Activated CD4-positive, alpha-beta T cell treated with anti-CD3 and anti-CD28 coated beads, Interleukin-2, amount 10 ng/mL, durations not matched to agents 24 days and 14 days (primary cell): ENCODE measurements at places on chromosomes 7 and 10. TPM values are rescaled to one million over a fixed set of nuclear protein-coding genes. Genes with fewer than 3 reads are reported as not detected.

Gene KLF14
- not detected in 2 replicates for total RNA-seq

- H3K36me3 ChIP-seq = no peaks in the 10 kb centered on the region
- no peak overlapping the region for H3K4me3 ChIP-seq
- no peak for DNase-seq
- peaks cover 17% of the 10 kb centered on the region for H3K4me1 ChIP-seq
- no peaks in the 10 kb centered on the region for H3K27me3 ChIP-seq
Observed at GRCh38 chr10:103843045-103843444, 12.3 kb downstream of the SH3PXD2A start.

DNA sequence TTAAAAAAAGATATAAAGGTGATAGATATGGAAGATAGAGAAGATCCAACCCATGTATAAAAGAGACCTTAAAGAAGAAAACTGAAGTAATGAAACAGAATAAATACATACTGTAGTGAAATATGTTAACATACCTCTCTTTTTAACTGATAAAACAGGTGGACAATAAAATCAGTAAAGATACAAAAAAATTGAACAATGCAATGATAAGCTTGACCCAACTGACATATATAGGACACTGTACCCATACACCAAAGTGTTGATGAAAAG is 17.4 kb upstream of the PRF1 start:
- H3K4me1 ChIP-seq = peaks cover 36% of the 10 kb centered on the region
- no peaks in the 10 kb centered on the region for H3K27me3 ChIP-seq
- DNase-seq = no peak
- no peak overlapping the region for H3K27ac ChIP-seq

Gene CDC14C
- not detected in 2 replicates for total RNA-seq

- no peak for DNase-seq
- H3K4me1 ChIP-seq = no peaks in the 10 kb centered on the region
- H3K27me3 ChIP-seq = peaks cover 20% of the 10 kb centered on the region
- no peaks in the 10 kb centered on the region for H3K36me3 ChIP-seq
- no peak overlapping the region for H3K27ac ChIP-seq
Observed at GRCh38 chr7:90298145-90299038, 22.7 kb downstream of the FAM237B start.

DNA sequence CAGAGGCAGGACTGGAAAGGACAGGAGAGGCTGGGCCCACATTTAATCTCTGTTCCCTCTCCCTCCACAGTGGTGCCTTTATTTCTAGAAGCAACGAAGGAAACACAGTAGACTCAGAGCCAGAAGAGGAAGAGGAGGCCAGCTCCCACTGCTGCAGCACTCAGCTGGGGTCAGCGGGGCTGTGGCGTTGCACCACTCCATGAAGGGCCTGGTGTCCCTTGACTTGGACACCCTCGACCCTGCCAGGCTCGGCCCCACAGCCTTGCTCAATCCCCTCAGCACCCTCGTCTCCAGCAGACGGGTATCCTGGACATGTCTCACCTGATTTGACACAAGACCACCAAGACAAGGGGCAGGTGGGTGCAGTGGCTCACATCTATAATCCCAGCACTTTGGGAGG is 38.8 kb downstream of the PRKAG2 start:
- no peaks in the 10 kb centered on the region for H3K27me3 ChIP-seq
- no peak overlapping the region for H3K4me3 ChIP-seq
- peaks cover 11% of the 10 kb centered on the region for H3K4me1 ChIP-seq
- no peak overlapping the region for H3K27ac ChIP-seq
- no peaks in the 10 kb centered on the region for H3K36me3 ChIP-seq

Gene PDK4
- not detected in 2 replicates for total RNA-seq

Gene NEBL
- 0.42 and 0.59 TPM in 2 replicates for total RNA-seq

DNA sequence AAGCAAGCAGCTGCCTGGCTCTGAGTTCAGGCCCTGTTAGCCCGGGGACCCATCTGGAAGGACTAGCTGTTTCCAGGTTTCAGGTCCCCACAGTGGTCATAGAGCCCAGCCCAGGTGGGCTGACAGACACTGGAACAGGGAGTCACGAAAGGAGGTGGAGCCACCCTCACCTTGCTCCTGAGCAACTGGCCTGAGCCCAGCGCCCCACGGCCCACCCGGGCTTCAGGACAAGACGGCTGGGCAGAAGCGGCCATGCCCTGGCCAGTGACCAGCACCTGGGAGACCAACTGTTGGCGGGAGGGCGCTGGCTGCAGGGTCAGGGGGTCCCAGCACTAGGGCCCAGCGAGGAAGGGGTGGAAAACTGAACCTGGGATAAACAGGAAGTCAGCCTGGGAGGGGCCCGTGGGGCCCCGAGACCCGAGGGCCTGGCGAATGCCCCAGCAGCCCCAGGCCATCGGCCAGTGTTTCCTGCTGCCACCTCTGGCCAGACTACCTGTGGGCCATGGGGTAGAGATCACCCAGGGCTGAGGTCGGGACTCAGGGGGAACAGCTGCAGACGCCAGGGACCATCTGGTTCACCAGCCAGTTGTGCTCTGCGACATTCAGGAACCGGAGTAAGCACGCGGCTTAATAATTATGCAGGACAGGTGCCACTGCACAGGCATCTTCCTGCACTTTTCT is 282.1 kb upstream of the PPP2R2D start:
- H3K27ac ChIP-seq = no peak overlapping the region
- DNase-seq = peak; percentile 27
- no peaks in the 10 kb centered on the region for H3K27me3 ChIP-seq
- no peak overlapping the region for H3K4me3 ChIP-seq
- H3K4me1 ChIP-seq = no peaks in the 10 kb centered on the region

Gene ANKRD7
- not detected in 2 replicates for total RNA-seq

DNA sequence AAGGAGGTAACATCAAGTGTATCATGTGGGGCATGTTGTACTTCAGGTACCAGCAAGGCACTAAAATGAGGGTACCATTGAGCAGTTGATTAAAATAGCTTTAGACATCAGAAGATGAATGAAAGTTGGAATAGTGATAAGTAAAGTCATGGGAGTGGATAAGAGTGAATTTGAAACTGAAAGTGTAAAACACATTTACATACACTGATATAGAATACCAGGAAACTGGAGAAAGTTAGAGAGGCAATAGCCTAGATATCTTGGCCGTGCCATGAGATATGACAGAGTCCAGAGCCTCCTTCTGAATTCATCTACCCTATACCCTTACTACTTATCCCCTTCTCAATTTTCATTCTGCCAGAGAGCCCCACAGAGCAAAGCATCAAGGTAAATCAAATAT is 76.6 kb downstream of the GRM3 start:
- H3K27ac ChIP-seq = no peak overlapping the region
- H3K4me3 ChIP-seq = no peak overlapping the region
- no peaks in the 10 kb centered on the region for H3K27me3 ChIP-seq

Gene HOXA1
- 0.09 and 0.16 TPM in 2 replicates for total RNA-seq

GRCh38 chr7:589781-590575 is 70.3 kb upstream of the PDGFA start:
- H3K27me3 ChIP-seq = no peaks in the 10 kb centered on the region
- no peak overlapping the region for H3K27ac ChIP-seq
- no peak overlapping the region for H3K4me3 ChIP-seq

GRCh38 chr7:4058158-4058557 is 623.9 kb upstream of the FOXK1 start:
- no peak overlapping the region for H3K27ac ChIP-seq
- no peak for DNase-seq
- no peaks in the 10 kb centered on the region for H3K36me3 ChIP-seq
- peaks cover 2% of the 10 kb centered on the region for H3K4me1 ChIP-seq
- no peak overlapping the region for H3K4me3 ChIP-seq

Gene AKR1B1
- total RNA-seq = 107 TPM in 2 replicates

DNA sequence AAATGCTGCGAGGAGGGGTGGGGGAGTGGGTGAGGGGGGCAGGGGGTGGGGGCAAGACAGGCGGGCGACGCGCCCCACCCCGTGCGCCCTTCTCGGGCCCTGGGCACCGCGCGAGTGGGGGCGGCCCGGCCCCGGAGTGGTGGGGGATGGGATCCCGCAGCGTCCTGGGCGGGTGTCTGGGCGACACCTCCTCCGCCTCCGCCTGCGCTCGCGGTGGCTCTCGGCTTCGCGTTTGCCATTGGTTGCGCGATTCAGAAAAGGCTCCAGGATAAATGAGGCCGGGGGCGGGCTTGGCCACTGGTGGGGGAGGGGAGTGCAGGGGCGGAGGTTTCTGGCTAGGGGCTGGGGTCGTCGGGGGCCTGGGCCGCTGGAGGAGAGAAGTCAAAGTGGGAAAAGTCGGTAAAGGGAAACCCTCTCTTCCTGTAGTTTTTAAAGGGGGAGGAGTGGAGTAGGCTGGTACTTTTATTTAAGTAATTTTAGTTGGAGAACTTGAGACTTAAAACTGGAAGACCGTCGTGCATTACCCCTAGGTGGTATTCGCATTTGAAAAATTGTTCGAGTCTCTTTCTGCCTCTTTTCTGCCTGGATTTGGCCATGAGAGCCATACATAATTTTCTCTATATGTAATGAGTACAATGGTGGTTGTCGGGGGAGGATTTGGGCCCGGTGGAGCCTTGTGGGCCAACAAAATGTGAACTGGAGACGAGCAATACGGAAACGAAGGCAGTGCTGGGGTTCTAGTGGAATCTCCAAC is 992 bp upstream of the IGF2BP3 start:
- peak overlapping the region; percentile 14 for H3K27ac ChIP-seq
- peak overlapping the region; percentile 94 for H3K4me3 ChIP-seq
- no peaks in the 10 kb centered on the region for H3K36me3 ChIP-seq
- H3K4me1 ChIP-seq = peaks cover 42% of the 10 kb centered on the region
- peak; percentile 89 for DNase-seq
- peaks cover 60% of the 10 kb centered on the region for H3K27me3 ChIP-seq

- no peaks in the 10 kb centered on the region for H3K4me1 ChIP-seq
- peaks cover 36% of the 10 kb centered on the region for H3K27me3 ChIP-seq
- no peaks in the 10 kb centered on the region for H3K36me3 ChIP-seq
- no peak for DNase-seq
Observed at GRCh38 chr10:11042357-11042756, 24.7 kb downstream of the CELF2 start.

Gene LUC7L2
- 164 and 172 TPM in 2 replicates for total RNA-seq

GRCh38 chr10:79938728-79939406 is 10.0 kb downstream of the SFTPD start:
- peak; percentile 52 for DNase-seq
- peaks cover 7% of the 10 kb centered on the region for H3K27me3 ChIP-seq
- H3K4me1 ChIP-seq = peaks cover 5% of the 10 kb centered on the region
- no peak overlapping the region for H3K4me3 ChIP-seq
- no peak overlapping the region for H3K27ac ChIP-seq
- no peaks in the 10 kb centered on the region for H3K36me3 ChIP-seq

GRCh38 chr10:5648494-5649457 is 17.6 kb downstream of the ASB13 start:
- H3K27ac ChIP-seq = peak overlapping the region; percentile 88
- H3K27me3 ChIP-seq = no peaks in the 10 kb centered on the region
- peaks cover 22% of the 10 kb centered on the region for H3K36me3 ChIP-seq
- H3K4me1 ChIP-seq = peaks cover 3% of the 10 kb centered on the region
- no peak overlapping the region for H3K4me3 ChIP-seq

- no peak for DNase-seq
- H3K4me1 ChIP-seq = peaks cover 11% of the 10 kb centered on the region
- peaks cover 4% of the 10 kb centered on the region for H3K36me3 ChIP-seq
- H3K27ac ChIP-seq = peak overlapping the region; percentile 17
- H3K27me3 ChIP-seq = peaks cover 33% of the 10 kb centered on the region
Observed at GRCh38 chr10:29734640-29734961, 99.8 kb upstream of the SVIL start.

DNA sequence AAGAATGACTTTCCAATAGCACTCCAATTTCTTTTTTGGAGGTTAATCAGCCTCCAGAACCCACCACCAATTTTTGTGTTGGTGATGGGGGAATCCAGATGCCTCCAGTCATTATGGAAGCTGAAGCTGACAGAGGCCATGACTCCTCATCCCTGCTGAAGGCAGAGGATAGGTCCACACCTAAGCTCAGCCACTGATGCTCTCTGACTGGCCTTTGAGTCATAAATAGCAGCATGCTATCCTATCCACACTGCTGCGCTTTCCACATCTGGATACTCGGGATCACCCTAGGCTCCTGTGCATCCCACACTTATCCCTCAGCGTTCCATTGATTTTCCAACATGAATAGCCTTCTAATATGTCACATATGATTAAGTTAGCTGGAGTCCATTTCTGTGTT is 124.2 kb downstream of the TES start:
- H3K27ac ChIP-seq = no peak overlapping the region
- peaks cover 12% of the 10 kb centered on the region for H3K27me3 ChIP-seq
- DNase-seq = no peak

GRCh38 chr10:49668684-49669083 is 10.8 kb upstream of the C10orf53 start:
- H3K27ac ChIP-seq = no peak overlapping the region
- peaks cover 23% of the 10 kb centered on the region for H3K27me3 ChIP-seq
- no peak for DNase-seq
- H3K4me3 ChIP-seq = no peak overlapping the region
- no peaks in the 10 kb centered on the region for H3K36me3 ChIP-seq

GRCh38 chr10:48496831-48497779 is 107.8 kb downstream of the ARHGAP22 start:
- H3K27ac ChIP-seq = no peak overlapping the region
- H3K4me1 ChIP-seq = peaks cover 8% of the 10 kb centered on the region
- H3K4me3 ChIP-seq = no peak overlapping the region
- peaks cover 2% of the 10 kb centered on the region for H3K27me3 ChIP-seq
- no peak for DNase-seq

DNA sequence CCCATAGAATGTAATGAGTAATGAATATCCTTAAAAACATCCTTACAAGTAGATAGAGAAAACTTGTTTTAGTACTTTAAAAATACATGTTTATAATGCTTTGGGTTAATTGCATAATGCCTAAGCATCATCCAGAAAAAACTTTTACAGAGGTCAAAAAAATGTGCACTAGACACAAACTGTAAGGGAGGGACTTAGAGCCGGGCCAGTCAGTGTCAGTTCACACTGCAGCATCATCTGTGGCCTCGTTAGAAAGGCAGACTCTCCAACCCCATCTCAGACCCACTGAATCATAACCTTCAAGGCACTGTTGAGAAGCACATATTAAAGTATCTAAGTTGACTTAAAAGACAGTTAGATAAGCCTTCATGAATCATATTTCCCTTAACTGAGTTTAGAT is 230.1 kb upstream of the PRPS1L1 start:
- no peaks in the 10 kb centered on the region for H3K27me3 ChIP-seq
- no peak for DNase-seq
- no peaks in the 10 kb centered on the region for H3K4me1 ChIP-seq
- no peak overlapping the region for H3K4me3 ChIP-seq
- H3K36me3 ChIP-seq = no peaks in the 10 kb centered on the region
- H3K27ac ChIP-seq = no peak overlapping the region

GRCh38 chr10:93235686-93236085 is 162.0 kb downstream of the CYP26A1 start:
- H3K4me1 ChIP-seq = no peaks in the 10 kb centered on the region
- no peaks in the 10 kb centered on the region for H3K36me3 ChIP-seq
- no peak overlapping the region for H3K27ac ChIP-seq
- peaks cover 1% of the 10 kb centered on the region for H3K27me3 ChIP-seq
- no peak overlapping the region for H3K4me3 ChIP-seq
- DNase-seq = no peak

Gene AKR1C3
- total RNA-seq = not detected in 2 replicates

Gene ATRNL1
- total RNA-seq = 0.17 and 0.26 TPM in 2 replicates

Gene LZTS2
- 21.8 and 22.7 TPM in 2 replicates for total RNA-seq

Gene CCDC3
- 0.07 and 0.09 TPM in 2 replicates for total RNA-seq

Gene PALD1
- 1.9 and 2.1 TPM in 2 replicates for total RNA-seq

GRCh38 chr10:75754096-75754831 is 322.8 kb downstream of the LRMDA start:
- H3K27me3 ChIP-seq = peaks cover 4% of the 10 kb centered on the region
- no peaks in the 10 kb centered on the region for H3K4me1 ChIP-seq
- no peak for DNase-seq
- no peak overlapping the region for H3K27ac ChIP-seq
- no peaks in the 10 kb centered on the region for H3K36me3 ChIP-seq
- H3K4me3 ChIP-seq = no peak overlapping the region
